ENCODE measurements at places on chromosomes 16 and 17.

- DNase-seq, result no peak
These were observed 12.7 kb downstream of the SCGB1C2 start for GRCh38 chr17:149897-150584.

- DNase-seq, result no peak
These were observed 59.8 kb downstream of the MRM1 start for GRCh38 chr17:36661047-36661666.

DNA sequence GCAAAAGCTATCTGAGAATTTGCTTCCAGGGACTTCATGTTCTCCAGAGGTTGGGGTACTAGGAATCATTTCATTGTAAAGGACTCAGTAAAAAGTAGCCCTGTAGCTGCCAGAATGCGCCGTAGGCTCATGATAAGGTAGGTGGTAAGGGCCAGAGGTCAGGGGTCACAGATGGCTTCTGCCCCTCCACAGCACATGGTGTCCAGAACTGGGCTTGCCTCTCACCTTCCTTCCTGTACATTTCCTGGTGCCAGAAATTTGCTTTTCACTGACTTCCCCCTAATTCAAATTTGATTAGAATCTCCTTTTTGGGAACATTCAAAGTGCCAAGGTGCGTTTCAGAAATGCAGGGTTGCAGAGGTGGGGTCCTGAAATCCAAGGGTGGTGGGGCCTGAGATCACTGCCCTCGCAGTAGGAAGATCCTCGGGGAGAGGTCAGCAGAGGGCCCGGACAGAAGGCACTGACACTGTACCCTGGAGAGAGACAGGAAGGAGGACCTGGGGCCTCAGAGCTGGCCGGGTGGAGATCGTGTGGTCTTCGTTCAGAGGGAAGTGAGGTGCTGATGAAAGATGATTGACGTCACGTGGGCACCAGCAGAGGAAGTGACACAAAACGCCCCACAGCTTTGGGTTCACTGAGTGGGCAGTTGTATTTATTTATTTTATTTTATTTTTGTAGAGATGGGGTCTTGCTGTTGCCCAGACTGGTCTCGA lies 25.5 kb upstream of the METRNL start:
- DNase-seq, result no peak

- no peak for DNase-seq
These were observed 98.6 kb upstream of the PMFBP1 start for GRCh38 chr16:72270531-72270930.

GRCh38 chr17:601244-601925 lies 113.3 kb downstream of the VPS53 start:
- DNase-seq, result no peak

- DNase-seq, result no peak
These were observed 45.2 kb downstream of the MYH13 start for GRCh38 chr17:10327640-10328039.

GRCh38 chr16:49531931-49532840 lies 158.6 kb downstream of the C16orf78 start:
- DNase-seq, result no peak

- DNase-seq, result no peak
These were observed 77.5 kb downstream of the CDK5R1 start for GRCh38 chr17:32564325-32564724.

GRCh38 chr16:79261481-79261940 lies 339.0 kb downstream of the MAF start:
- no peak for DNase-seq

DNA sequence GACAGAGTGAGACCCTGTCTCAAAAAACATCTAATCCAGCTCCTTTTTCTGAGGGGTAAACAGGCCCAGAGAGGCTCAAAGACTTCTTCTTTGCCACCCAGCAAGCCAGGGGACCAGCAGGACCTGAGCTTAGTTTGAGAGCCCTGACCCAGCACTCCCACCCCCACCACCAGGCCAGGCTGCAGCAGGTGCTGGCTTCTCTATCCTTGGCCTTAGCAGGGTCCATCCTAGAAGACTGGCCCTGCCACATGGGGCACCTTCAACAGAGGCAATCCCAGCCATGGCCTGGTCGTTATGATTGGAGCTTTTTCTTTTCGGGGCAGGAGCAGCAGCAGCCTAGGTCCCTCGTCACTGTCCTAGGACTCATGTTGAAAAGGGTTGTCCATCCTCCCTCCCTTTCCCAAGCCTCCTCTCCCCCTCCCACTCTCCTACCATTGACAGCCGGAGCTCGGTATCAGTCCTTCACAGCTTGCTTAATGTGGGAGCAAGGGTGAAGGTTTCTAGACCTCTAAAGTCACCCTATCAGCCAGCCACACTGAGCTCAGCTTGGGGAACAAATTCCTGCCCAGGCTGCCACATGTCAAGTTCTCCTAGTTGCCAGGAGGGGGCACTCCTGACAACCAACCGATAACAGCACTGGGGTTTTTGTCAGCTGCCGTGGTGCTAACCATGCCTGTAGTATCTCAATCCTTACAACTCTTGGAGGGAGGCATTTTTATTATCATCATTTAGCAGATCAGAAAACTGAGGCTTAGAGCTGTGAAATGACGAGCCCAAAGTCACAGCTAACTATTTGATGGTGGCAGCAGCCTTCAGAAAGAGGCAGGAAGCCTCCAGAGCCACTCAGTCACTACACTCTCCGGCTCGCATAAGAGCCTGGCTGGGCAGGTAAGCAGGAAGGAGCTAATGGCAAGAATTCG lies 11.2 kb downstream of the MRPL27 start:
- no peak for DNase-seq

- no peak for DNase-seq
These were observed 737 bp downstream of the CANT1 start for GRCh38 chr17:79008666-79009387.

All from NCI-H2081 treated with DMSO at 0.1 percent for 48 hours (cell line).